NCI-H1105 (cell line): ENCODE measurements at places on chromosomes 16 and 17.

DNA sequence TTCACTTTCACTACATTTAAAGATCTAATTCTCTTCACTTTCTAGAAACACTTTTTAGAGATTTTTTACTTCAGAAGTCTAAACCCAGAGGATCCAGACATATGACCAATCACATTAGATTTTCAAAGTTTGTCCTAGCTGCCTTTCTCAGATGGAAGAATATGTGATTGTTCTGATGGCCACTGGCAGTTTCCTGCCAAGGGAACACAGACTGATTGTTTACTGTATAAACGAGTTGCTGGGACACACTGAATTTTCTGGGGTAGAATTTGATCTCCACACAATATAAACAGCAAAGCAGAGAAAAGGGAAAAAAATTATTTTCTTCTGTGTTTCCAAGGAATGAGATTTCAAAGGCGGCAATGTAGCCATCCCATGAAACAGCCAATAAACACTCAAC is 480.0 kb downstream of the TOX3 start:
- DNase-seq, result no peak

GRCh38 chr16:48421741-48422140 is 36.5 kb upstream of the SIAH1 start:
- DNase-seq, result no peak

- DNase-seq, result no peak
These were observed 5.6 kb upstream of the SLC6A4 start for GRCh38 chr17:30241051-30241450.

GRCh38 chr17:77327181-77327565 is 186.4 kb downstream of the SEC14L1 start:
- no peak for DNase-seq

DNA sequence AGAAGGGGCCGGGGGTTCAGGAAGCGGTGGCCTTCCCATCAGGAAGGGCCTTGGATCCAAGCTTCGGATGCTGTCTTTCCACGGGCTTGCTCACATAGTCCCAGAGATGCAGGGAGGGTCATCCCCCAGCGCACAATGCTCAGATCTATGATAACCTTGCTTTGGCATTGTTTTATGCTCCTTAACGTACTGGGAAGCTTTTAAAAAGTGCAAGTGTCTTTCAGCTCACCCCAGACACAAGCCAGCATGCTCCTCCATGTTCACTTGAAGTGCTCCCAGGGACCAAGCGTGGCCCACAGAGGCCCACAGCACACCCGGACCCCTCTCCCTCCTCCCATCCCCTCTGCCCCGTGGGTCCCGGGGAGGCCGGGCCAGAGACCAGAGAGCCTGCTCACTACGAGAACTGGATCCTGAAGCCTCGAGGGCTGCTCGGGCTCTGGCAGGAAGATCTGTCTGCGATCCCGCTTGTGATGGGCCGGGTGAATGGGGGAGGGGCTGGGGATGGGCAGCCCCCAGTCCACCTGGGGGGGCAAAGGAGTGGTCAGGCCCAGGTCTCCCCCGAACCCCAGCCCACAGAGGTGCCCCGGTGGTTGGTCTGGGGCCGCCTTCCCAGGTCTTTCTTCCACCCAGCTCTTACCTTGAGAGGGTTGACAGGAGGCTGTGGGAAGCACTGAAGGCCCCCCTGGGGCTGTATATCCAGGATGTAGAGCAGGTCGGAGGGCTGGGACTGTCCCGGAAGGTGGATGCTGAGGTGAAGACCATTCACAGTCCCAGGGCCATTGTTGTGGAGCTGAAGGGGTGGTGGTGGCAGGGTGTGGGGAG is 11.8 kb upstream of the FAM171A2 start:
- no peak for DNase-seq

- peak; percentile 66 for DNase-seq
These were observed 4.0 kb downstream of the SRCIN1 start for GRCh38 chr17:38601539-38602351.

DNA sequence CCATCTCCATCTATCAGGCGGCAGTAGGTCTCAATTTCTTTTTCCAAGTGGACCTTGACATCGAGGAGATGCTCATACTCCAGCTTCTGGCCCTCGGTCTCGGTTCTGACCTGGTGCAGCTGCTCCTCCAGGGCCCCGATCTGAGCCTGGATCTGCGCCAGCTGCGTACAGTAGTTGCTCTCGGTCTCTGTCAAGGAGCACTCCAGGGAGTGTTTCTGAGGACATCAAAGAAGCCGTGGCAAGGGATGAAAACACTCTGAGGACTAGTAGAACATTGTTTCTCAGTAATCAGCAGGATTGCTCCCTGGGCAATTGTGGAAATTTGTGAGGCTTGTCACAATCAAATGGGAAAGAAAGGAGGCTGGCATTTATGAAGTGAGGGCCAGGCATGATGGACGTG is 5.9 kb downstream of the KRT28 start:
- no peak for DNase-seq

DNA sequence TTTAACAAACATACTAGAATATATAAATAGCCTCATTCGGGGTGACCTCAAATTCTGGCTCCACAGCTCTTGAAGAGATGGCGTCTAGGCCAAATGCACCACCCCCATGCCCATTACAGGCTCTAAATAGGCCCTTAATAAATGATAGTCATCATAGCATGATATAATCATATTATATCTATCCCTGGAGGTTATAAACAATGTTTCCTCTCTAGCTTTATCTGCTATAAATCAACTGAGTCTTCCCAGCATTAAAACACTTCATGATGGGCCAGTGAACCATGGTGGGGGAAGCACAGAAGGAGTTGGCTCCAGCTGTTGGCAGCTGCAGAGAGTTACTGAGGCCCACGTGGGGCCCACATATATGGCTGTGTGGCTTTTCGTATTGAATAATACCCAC is 214.9 kb upstream of the MPHOSPH6 start:
- no peak for DNase-seq

DNA sequence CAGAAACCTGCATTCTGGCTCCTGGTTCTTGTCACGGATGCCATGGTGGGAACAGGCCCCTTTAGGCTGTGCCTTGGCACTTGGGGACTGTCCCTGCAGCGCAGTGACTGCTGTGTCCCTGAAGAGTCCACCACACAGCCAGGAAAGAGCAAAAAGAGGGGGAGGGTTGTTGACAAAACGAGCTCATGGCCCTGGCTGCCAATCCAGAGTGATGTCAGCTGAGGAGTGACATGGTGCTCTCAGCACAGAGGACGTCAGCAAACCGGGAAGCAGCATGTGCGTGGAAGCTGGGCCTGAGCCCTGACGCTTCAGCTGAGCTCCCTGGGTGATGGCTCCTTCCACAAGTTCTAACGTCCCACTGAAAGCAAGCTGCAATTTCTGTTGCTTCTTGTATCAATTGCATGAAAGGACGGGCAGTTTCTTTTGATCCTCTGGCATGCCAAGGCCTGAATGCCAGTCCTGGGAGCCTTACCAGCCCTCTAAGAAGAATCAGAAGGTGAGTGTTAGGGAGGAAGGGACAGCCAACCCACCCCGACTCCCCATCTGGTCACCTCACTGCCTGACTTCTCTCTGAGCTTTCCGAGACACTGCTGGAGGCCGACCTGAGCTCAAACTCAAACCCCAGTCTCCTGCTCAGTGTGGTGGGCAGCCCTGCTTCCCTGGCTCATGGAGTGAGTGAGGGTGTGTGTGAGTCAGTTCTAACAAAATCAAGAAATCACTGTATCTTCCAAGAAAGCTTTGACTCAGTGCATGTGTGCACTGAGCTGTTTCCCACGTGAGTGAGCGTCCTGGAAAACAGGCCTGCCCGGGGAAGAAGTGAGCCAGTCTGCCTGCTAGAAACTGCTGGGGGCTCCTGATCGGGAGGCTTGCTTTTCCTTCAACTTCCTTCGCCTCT is 14.7 kb upstream of the WNT3 start:
- no peak for DNase-seq

- no peak for DNase-seq
These were observed 40.9 kb downstream of the TMEM235 start for GRCh38 chr17:78272181-78272913.

DNA sequence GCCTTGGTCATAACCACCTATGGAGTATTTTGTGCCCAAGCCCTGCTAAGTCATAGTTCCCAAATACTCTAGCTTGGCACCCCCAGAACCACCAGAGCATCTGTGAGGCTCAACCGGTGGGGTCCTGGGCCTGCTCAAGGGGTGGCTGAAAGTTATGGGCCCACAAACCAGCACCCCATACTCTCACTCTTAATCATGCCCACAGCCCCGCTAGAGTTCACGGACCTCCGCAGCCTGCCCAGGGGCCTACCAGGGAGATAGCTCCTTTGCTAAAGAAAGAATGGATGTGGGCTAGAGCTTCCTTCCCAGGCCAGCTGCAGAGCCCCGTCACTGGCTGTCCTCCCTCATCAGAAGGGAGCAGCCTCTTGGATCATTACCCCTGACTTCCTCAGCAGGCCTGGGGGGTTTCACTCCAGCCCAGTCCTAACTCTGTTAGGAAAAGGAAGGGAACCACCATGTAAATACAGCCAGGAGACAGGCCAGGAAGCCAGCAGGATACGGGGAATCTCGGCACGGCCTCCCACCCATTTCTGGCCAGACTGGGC is 1.4 kb downstream of the GIT1 start:
- no peak for DNase-seq

DNA sequence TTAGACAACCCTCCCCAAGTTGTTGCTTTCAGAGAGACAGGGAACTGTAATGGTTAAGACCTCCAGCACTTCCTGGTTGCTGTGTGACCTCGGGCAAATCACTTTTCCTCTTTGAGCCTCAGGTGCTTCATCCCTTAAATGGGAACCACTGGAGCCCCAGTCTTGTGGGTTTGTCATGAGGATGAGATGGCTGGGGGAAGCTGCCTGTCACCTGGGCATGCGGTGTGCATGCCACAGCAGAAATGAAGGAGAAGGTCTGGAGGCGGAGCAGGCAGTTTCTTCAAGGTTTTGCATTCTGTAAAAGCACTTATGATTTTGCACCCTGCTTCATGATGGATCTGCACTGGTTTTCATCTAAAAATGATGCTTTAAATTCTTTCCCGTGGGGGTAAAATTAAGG is 22.1 kb downstream of the NAGPA start:
- DNase-seq, result no peak

- no peak for DNase-seq
These were observed 21.2 kb downstream of the DHODH start for GRCh38 chr16:72029567-72030271.

GRCh38 chr17:57689254-57689653 is 55.8 kb downstream of the CCDC182 start:
- DNase-seq, result no peak

DNA sequence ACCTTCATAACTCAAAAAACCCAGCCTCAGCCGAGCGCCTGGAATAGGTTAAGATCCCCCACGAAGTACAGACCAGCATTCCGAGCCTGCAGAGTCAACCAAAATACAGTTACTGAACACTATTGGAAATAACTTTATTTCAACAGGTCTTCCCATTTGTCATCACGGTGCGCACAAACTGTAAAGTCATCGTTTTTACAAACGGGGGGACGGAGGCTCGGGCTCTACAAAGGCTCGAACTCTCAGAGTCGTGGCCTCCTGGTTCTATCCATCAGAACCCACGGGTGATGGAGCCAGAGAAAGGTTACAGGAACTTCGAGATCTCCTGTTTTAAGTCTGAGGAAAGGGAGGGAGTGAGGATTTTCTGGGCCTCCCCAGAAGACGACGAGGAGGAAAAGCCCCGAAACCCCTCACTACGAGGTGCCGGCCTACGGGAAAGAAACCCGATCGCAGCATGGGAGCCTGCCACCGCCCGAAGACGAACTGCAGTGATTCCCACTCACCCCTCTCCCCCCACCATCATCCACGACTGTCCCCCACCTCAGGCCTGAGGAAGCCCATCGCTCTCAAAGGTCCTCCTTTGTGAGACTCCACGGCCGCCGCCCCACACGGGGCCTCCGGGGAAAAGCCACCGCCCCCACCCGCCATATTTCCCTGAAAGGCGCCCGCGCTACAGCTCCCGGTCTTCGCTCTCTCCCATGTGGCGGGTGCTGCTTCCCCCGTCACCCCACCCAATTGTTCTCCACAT is 917 bp downstream of the YWHAE start:
- DNase-seq, result no peak

DNA sequence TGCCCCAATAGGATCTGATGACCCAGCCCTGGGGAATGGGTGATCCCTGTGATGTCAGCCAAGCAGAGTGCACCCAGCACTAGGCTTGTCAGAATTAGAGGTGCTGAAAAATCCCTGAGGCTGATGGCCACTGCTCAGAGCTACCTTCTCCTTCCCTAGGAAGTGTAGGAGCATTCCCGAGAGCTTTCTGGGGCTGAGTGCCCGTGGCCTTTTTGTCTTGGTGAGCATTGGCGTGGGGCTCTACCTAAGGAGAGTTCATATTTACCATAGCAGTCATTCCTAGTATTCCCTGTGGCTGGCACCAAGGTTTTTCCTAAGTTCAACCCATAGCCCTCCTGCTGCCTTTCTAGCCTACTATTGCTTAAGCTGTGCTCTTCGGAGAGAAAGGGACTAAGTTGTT is 22.6 kb upstream of the ARHGAP23 start:
- DNase-seq, result no peak

DNA sequence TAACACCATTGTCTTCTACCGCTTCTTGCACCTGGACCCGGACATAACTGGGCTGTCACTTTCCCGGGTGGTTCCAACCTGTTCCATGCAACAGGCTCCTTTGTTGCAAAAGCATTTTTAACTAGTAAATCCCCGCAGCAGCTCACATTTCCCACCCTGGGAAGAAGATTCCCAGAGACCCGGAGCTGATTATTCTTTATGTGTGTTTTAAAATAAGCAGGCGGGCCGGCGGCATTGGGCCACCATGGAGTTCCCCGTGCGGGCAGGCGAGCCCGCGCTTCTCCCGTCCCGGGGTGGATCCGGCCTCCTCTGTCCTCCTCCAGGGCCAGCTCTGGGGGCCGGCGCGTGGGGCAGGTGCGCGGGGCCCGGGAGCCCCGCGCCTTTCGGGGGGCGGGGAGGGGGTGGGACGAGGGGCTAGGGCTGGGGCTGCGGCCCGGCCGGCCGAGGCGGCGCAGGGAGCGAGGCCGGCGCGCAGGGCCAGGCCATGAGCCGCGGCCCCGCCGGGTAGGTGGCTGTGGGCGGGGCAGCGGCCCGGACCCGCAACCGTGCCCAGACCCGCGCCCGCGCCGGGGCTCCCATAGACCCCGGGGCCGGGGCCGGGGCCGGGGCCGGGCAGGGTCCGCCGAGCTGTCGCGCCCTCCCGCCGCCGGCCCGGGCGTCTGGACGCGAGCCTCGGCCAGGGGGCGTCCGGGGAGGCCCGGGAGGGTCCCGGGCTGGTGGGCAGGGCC is 1.7 kb downstream of the CRAMP1 start:
- DNase-seq, result no peak

DNA sequence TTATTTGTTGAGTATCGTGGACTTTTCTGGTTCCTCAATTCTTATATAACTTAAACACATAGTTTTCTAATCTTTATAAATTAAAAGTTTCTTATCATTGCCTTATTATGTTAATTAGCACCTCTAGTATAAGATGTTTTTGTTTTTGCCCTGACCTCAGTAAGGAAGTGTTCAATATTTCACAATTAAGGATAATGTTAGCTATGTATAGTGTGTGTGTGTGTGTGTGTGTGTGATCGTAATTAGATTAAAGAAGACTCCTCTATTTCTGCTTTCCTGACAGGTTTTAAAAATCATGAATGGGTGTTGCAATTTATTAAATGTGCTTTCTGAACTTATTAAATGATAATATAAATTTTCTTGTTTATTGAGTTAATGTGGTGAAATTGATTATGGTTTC is 12.0 kb downstream of the IL21R start:
- DNase-seq, result no peak

- no peak for DNase-seq
These were observed 161.7 kb downstream of the IRF8 start for GRCh38 chr16:86060381-86061317.

GRCh38 chr16:2911638-2912329 is at the start of gene FLYWCH1:
Gene FLYWCH1, plus strand, starts transcription at chr16:2911931. Its CDS starts 17,755 bp downstream, at chr16:2929686.
- peak; percentile 88 for DNase-seq

GRCh38 chr17:64497565-64498035 is 746 bp upstream of the POLG2 start:
- no peak for DNase-seq
